ENCODE measurements at places on chromosomes 7 and 10.

- DNase-seq, result no peak
Measured at GRCh38 chr10:79285315-79286197, 61.7 kb upstream of the PPIF start.

DNA sequence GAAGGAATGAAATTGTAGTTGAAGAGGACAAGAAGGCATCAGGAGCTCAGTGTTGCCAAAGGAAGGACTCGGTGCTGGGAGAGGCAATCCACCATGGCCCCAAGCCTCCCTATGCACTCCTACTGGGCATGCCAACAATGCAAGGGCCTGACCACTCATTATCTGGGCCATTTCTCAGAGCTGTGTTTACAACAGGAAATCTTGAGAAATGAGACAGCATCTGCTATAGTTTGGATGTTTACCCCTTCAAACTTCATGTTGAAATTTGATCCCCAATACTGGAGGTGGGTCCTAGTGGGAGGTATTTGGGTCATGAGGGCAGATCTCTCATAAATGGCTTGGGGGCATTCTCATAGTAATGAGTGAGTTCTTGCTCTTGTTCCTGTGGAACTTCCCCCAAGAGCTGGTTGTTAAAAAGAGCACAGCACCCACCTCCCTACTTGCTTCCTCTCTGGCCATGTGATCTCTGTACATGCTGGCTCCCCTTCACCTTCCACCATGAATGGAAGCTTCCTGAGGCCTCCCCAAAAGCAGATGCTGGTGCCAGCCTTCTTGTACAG, 50.8 kb upstream of the AOAH start:
- DNase-seq, result no peak

DNA sequence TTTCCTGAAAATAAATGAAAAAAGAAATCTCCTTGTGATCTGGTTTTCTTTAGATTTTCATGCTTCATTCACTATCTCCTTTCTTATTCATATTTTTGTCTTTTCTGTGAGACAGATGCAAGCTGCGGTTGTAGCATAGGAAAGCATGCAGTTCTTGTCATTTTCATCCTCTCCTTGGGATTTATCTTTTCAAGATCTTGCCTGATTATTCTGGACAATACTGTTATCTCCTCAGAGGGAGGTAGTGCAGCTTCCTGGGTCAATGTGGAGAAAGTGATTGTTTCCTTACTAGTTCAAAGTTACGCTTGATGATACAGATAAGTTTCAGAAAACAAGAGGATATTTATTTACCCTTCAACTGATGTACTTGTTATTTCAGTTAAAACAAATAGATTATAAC, 114.6 kb downstream of the CPED1 start:
- DNase-seq, result no peak

DNA sequence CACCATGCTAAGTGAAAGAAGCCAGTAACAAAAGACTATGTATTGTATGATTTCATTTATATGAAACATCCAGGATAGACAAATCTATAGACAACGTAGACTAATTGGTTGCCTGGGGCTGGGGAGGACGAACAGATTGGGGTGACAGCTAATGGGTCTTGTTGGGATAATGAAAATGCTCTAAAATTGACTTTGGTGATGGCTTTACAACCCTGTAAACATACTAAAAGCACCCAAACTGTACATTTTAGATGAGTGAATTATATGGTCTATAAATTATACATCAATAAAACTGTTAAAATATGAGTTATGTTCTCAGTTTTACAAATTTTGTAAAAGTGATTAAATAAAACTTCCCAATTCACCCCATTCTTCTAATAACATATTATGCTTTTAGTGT, 261.5 kb downstream of the ELMO1 start:
- no peak for DNase-seq

GRCh38 chr10:100442548-100442947, 20.3 kb upstream of the WNT8B start:
- DNase-seq, result no peak

- no peak for DNase-seq
Measured at GRCh38 chr7:10325395-10325794, 648.3 kb upstream of the PHF14 start.

- no peak for DNase-seq
Measured at GRCh38 chr7:28551331-28551730, 139.0 kb downstream of the CREB5 start.

GRCh38 chr10:86509145-86509544, 12.4 kb downstream of the WAPL start:
- DNase-seq, result no peak

- no peak for DNase-seq
Measured at GRCh38 chr7:131604841-131605279, 48.4 kb upstream of the PODXL start.

Data from activated CD4-positive, alpha-beta T cell treated with anti-CD3 and anti-CD28 coated beads for 24 hours (primary cell).